ENCODE measurements at places on chromosomes 2 and 18.

DNA sequence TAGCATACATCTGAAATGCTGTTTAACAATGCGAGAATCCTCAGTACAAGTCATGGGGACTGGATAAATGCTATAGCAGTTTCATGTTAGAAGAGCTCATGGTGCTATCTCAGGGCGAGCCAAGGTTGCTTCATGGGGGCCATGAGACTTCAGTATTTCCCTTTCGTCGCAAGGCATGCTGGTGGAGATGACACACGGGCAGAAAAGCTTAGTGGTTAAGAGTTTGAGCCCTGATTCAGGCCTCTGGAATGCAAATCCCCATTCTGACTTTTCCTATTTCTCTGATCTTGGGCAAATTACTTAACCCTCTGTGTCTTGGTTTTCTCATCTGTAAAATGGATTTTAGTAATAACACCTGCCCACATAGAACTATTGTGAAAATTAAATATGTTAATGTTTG lies 57.4 kb upstream of the EPHA4 start:
- no peak for DNase-seq

GRCh38 chr2:133200684-133201421 lies 367.4 kb downstream of the NCKAP5 start:
- DNase-seq, result no peak

DNA sequence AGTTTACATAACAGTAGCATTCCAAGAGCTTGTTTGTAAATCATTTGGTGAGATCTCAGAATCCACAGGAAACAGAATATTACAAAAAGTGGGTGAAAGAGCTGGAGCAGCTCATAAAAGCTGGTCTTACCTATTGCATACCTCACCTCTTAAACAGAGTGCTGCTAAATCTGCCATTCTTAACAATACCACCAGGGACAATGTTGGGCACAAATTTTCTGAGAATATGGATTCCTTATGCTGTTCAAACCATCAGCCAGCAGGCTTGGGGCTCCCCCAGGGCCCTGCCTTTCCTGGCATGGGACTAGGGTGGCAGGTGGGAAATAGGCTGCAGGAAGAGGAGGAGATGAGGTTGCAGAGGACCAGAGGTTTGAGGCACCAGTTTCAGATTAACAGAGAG lies 55.6 kb downstream of the TGFA start:
- DNase-seq, result no peak

DNA sequence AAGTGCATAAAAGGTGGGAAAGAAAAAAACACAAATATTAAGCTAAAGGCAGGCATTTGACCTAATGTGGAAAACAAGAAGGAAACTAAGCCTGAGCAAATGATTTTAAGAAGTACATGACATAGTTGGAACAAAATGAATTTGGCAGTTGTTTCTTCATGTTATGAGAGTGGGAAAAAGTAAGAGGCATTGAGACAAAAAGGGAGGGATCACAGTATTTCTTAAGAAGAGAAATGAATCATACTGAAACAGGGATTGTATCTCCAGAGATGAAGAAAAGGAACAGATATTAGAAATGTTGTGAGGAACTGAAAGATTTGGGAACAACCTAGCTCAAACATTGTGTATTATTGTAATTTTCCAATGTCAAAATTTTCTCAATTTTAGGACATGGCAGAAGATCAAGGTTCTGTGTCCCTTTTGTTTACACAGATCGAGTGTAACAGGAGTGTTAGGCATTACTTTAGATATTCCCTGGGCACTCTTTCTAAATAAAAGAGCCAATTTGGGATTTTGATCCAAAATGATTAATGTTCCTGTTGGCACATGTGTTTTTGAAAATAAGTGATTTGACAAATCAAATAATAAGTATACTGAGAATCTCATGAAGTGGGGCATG lies 98.6 kb downstream of the CALCRL start:
- DNase-seq, result no peak

GRCh38 chr2:240620149-240620731 lies 5.0 kb upstream of the GPR35 start:
- DNase-seq, result no peak

- DNase-seq, result no peak
Measured at GRCh38 chr2:40859617-40860016, 407.7 kb upstream of the SLC8A1 start.

DNA sequence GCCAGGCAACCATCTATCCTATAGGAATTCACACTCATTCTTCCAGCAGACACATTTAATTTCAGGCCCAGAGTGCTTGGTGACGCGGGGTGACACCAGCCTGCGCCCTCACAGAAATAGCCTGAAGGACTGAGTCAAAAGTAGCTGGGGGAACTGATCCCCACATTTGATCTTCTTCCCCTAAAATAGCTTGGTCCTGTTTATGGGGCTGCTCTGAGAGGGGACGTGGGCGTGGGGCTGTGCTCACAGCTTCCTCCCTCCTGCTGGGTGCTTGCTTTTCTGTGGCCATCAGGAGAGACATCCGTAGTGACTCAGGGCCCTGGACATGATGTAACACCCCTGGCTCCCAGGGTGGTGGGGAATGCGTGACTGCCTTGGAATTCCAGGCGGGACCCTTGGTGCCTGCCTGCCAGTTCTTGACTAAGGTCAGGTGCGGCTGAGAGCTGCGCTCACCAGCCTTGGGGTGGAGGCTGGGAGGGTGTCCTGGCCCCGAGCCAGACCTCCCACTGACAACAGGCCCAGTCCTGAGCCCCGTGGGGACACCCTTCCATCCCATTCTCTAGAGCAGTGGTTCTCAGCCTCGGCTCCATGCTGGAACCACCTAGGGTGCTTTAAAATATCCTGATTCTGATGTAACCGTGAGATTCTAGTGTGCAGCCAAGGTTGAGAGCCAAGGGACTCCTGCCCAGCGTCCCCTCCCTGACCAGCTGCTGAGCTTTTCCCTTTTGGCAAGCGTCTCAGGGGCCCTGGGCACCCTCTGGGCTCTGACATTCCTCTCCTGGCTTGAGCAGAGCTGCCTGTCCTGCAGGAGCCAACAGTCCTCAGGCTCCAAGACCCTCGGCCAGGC lies 47.4 kb upstream of the SMAD7 start:
- DNase-seq, result no peak

GRCh38 chr2:176638167-176639015 lies 369.1 kb downstream of the MTX2 start:
- peak; percentile 73 for DNase-seq

GRCh38 chr2:26642429-26642828 lies 1.3 kb upstream of the CIB4 start:
- DNase-seq, result no peak

- peak; percentile 77 for DNase-seq
Measured at GRCh38 chr2:136116813-136117390, 1.0 kb downstream of the CXCR4 start.

DNA sequence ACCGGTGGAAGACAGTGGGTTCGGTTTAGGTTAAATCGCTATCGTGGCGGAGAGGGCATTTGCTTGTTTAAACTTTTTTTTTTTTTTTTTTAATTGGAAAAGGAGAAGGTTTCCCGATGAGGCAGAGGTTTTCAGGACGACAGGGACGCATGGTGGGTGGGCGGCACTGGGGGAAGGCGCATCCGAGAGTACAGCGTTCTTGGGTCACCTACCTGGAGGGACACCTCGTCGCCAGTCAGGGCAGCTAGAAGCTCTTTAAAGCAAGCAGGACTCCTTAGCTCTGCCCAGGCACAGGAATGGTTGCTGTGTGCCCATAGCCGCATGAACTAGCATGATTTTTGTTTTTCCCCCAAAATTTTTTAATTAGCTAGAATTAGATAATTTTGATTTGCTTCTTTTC lies 437 bp downstream of the LDLRAD4 start:
- no peak for DNase-seq

GRCh38 chr2:174798801-174799200 lies 34.5 kb upstream of the CHRNA1 start:
- no peak for DNase-seq

GRCh38 chr2:191625016-191625415 lies 52.9 kb upstream of the NABP1 start:
- peak; percentile 44 for DNase-seq

GRCh38 chr2:108184419-108184818 lies 55.3 kb upstream of the SULT1C3 start:
- DNase-seq, result no peak

DNA sequence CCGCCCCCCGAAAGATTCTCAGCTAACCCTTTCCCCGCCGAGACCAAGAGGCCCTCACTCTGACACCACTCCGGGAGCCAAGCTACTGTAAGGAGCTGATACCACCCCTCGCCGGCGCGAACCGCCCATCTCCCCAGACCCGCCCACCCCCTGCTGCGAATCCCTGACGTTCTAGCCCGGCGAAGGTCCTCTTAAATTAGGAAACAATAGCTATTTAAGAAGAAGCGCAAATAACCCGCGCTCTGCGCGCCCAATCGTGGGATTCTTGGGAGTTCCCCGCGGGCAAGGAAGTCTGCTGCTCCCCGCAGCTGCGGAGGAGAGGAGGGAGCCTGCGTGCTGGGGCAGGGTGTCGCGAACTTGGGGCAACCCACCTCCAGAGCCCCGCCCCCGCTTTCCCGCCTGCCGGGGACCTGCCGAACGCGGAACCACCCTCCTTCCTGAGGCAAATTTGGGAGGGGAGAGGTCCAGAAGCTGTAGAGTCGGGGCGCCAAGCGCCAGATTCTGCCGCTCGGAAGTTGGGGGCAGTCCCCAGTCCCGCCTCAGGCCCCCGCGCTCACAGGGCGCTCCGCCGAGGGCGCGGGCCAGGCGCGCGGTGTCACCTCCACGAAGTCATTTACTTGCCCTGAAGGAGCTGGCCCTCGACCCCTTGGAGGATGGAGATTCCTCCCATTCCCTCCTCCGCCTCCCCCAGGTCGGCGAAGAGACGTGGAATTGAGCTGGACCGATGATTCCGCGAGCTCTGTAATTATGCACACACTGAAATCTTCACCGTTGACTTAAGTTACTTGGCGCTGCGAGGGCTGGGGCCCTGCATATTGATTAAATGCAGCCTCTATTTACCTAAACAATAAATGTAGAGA lies 8.4 kb upstream of the SP9 start:
- DNase-seq, result peak; percentile 48

GRCh38 chr2:26618611-26619010 lies 22.6 kb downstream of the CIB4 start:
- DNase-seq, result no peak

DNA sequence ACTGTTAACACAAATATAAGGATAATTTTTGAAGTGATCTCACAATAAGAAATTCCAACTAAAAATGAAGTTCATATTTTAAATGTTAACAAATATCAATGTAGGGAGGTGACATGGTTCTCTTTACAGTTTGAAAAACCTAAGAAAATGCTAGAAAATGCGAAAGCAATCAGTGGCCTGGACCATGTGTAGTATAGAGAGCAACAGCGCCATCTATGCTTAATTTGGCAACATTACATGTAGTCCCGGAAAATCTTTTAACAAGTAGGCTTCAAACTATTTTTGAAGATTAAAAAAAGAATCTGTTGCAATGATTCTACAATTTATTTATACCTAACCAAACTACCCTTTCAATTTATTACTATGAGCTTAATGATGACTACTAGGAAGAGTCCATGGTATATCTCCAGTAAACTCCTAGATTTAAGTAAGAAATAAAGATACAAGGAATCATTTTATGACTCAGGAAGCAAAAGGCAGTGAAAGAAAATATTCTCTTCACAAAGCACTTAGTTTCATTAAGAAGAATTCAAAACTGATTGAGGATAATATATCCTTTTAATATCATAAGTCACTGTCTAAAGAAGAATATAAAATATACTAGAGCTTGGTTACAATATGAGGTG lies 33.3 kb downstream of the NDUFA10 start:
- no peak for DNase-seq

DNA sequence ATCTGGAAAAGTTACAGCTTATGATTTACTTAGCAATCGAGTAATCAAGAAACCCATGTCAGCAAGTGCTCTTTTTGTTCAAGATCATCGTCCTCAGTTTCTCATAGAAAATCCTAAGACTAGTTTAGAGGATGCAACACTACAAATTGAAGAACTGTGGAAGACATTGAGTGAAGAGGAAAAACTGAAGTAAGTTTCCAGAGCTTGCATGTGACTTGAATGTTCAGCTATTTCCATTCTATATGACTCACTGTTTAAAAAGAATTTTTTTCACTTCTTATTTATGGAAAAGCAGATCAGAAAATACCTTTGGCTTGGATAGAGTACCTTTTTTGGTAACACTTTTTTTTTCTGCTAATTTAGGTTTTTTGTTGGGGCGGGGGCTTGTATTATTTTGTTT lies 70.7 kb downstream of the PMS1 start:
- DNase-seq, result no peak

DNA sequence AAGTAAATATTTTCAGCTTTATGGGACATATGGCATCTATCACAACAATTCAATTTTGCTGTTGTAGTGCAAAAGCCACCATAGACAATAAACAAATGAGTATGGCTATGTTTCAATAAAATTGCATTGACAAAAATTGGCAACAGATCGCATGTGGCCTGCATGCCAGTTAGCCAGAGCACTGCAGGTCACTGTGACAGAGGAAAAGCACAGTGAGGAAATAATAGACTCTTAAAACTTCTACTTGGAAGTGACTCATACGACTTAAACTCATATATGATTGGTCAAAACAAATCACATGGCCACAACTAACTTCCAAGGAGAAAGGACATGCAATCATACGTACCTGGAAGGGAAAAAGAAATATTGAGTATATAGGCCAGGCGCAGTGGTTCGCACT lies 44.4 kb downstream of the EXOC6B start:
- DNase-seq, result no peak

- DNase-seq, result no peak
Measured at GRCh38 chr2:100036793-100037192, 105.6 kb downstream of the AFF3 start.

DNA sequence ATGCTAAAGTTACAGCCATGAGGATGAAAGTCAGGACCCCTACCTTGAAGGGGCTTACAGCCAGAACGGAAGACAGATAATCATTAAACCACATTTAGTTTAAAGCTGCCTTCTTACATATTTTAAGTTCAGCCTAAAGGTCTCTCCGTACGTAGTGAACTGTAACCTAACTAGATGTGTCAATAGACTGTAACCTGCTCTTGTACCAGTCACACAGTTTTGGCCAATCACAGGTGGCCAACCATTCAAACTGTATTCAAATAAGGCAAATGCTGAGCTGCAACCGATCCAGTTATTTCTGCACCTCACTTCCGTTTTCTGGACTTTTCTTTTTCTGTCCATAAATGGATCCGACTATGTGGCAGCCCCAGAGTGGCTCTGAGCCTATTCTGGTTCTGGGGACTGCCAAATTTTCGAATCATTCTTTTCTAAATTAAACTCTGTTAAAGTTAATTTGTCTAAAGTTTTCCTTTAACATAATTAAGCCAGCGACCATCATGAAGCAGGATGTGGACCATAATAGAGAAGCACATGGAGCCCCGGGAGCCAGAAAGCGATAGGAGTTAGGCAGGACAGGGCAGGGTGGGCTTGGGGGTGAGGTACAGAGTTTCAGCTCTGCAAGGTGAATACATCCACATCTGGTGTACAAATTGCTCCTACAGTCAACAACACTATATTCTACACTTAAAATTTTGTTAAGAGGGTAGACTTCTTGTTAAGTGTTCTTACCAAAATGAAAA lies 48.4 kb upstream of the YPEL5 start:
- DNase-seq, result no peak

Data from stimulated activated CD8-positive, alpha-beta memory T cell treated with anti-CD3 and anti-CD28 coated beads, Interleukin-4, amount 100 ng/mL, for 48 hours (primary cell).